NCI-H187 (cell line): ENCODE measurements at places on chromosomes 4 and X.

- DNase-seq = no peak
Measured at GRCh38 chrX:122586831-122587230, 597.2 kb upstream of the GRIA3 start.

DNA sequence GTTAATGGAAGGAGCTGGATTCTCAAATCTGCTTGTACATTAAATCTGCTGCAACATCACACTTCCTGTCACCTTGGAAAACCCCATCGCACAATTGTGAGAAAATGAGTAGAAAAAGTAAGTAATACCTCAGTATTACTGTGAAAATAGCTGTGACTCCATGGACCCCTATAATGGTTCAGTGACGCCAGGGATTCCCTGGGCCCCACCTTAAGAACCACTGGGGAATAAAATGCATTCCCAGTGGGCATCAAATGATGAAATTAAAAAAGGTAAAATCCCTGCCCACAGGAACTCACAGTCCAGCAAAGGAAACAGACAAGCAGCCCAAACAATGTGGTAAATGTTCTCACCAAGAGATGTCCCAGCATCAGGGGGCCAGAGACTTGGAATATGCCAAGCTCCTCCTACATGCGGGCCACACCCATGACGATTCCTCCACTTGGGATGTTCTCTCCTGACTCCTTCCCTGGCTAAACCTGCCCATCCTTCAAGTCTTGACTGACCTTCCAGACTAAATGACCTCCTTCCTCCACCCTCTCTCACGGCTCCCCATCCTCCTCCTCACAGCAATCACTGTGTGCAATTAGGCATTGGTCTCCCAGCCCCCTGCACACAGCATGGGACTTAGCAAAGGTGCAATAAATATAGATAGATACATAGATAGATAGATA lies 2.6 kb downstream of the EVC2 start:
- DNase-seq = no peak

DNA sequence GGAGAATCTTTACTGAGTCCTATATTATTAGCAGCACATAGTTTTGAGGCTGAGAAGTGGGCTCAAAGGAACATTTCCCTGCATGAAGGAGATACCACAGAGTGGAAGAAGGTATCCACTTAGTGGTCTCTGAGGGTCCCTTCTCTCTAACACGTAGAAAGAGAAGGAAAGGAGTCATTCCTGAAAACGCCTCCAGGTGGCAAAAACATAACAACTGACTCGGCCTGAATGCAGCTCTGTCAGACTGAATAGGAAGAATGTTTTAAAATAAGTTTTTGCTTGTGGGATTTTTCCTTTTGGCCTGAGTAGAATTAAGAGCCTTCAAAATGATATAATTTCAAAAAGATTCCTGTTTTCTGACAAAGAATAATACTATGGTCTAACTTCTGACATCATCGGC lies 23.3 kb downstream of the RPGR start:
- DNase-seq = no peak

GRCh38 chr4:103415801-103416200 lies 217.7 kb upstream of the CENPE start:
- no peak for DNase-seq

GRCh38 chr4:89587364-89587763 lies 249.6 kb downstream of the SNCA start:
- DNase-seq = no peak
